ENCODE measurements at places on chromosomes 5 and 9.

GRCh38 chr5:98709681-98710080 lies 63.8 kb upstream of the RGMB start:
- no peak for DNase-seq
- H3K27ac ChIP-seq: no peak overlapping the region
- no peaks in the 10 kb centered on the region for H3K36me3 ChIP-seq
- no peak overlapping the region for H3K4me3 ChIP-seq
- H3K27me3 ChIP-seq: no peaks in the 10 kb centered on the region

DNA sequence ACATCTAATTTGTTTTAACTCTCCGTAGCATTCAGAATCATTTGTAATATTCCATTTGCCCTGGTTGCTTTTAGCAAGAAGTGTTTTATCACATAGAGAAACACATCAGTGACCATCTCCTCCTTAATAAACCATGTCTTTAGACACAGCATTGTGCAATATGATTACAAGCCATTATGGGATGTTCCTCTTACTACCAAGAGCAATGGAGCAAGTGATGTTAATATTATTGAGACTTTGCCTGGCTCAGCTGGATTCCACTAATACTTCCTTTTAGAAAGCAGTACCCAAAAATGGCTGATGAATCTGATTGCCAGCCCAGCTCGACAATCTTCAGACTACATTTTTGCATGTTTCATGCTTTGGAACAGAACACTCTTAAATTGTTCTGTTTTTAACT lies 364.2 kb downstream of the OSTF1 start:
- no peak for DNase-seq
- H3K4me3 ChIP-seq: no peak overlapping the region
- H3K27me3 ChIP-seq: no peaks in the 10 kb centered on the region
- H3K27ac ChIP-seq: no peak overlapping the region

- H3K4me1 ChIP-seq: peaks cover 19% of the 10 kb centered on the region
- H3K36me3 ChIP-seq: no peaks in the 10 kb centered on the region
- H3K4me3 ChIP-seq: no peak overlapping the region
- H3K27ac ChIP-seq: peak overlapping the region; percentile 67
- H3K27me3 ChIP-seq: no peaks in the 10 kb centered on the region
These were observed 125.1 kb downstream of the SUSD1 start for GRCh38 chr9:112049811-112050516.

GRCh38 chr9:95506678-95507463 lies 9.9 kb downstream of the PTCH1 start:
- H3K4me3 ChIP-seq: peak overlapping the region; percentile 98
- H3K27ac ChIP-seq: peak overlapping the region; percentile 99
- peak; percentile 48 for DNase-seq
- peaks cover 8% of the 10 kb centered on the region for H3K4me1 ChIP-seq

- H3K36me3 ChIP-seq: no peaks in the 10 kb centered on the region
- H3K4me1 ChIP-seq: no peaks in the 10 kb centered on the region
- H3K4me3 ChIP-seq: no peak overlapping the region
- DNase-seq: no peak
- H3K27me3 ChIP-seq: no peaks in the 10 kb centered on the region
These were observed 115.1 kb upstream of the SHB start for GRCh38 chr9:38183994-38184568.

DNA sequence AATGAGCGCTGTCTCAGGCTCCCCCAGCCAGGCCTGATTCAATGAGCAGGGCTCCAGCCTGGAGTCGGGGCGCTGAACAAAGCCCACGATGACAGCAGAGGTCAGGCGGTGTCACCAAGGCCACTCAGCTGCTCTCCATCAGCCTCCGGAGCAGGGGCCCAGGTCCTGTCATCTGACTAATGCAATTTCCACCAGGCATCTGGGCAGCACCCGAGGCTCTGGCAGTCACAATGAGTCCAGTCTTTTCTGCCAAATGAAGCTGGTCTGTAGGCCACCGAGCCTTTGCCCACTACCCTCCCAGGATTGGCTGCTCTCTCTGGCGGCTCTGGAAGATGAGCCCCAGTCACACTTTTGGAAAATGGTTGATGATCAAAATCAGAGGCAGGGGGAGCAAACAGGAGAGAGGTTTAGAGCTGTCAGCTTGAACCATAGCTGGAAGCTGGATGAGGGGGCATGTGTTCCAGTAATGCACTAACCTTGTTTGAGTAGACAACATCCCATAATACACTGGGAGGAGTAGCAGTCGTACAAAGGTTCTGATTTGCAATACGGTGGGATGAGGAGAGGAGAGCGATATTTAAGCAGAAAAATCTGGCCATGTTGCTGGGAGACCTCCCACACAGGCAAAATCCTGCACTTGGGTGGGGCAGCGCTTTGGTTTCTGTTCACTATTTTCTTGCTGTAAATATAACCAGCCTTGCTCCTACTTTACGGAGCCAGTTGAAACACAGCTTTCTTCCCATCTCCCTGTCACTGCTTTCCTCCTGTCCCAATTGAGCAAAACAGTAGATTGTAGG lies 306.4 kb upstream of the PANK3 start:
- H3K27me3 ChIP-seq: no peaks in the 10 kb centered on the region
- H3K36me3 ChIP-seq: no peaks in the 10 kb centered on the region
- H3K4me1 ChIP-seq: peaks cover 56% of the 10 kb centered on the region
- H3K27ac ChIP-seq: peak overlapping the region; percentile 73
- no peak for DNase-seq

DNA sequence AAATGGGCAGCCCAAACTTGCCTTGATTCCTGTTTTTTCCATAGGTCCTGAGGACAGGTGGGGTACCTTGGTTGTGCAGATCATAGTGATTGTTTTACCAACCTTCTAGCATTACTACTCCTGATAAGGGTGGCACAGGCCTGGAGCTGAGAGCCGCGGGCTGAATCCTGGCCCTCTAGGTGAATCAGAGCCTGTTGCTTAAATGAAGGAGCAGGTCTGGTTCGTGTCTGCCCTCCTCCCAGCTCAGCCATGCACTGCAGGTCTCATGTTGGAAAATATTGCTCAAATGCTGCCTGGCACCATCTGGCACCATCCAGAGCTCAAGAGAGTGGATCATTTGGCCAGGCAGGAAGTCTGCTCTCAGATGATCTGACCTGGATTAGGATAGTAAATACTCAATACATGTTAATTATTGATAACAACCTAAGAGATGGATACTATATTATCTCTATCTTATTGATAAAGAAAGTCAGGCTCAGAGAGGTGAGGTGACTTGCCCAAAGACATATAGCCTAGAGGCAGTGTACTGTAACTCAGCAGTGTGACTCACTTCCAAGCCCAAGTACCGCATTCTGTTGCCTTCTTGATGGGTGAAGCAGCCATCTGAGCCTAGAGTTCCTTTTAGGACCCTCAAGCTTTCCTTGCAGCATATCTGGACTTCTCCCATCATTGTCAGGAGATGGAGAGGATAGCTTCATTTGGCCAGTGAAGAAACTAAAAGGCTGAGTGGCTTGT lies 104.3 kb upstream of the PITX1 start:
- peak; percentile 53 for DNase-seq
- H3K27me3 ChIP-seq: no peaks in the 10 kb centered on the region
- H3K4me1 ChIP-seq: peaks cover 38% of the 10 kb centered on the region
- H3K36me3 ChIP-seq: no peaks in the 10 kb centered on the region
- no peak overlapping the region for H3K4me3 ChIP-seq

GRCh38 chr5:42677156-42677842 lies 79.3 kb upstream of the CCDC152 start:
- no peaks in the 10 kb centered on the region for H3K36me3 ChIP-seq
- H3K27me3 ChIP-seq: no peaks in the 10 kb centered on the region
- H3K27ac ChIP-seq: no peak overlapping the region

DNA sequence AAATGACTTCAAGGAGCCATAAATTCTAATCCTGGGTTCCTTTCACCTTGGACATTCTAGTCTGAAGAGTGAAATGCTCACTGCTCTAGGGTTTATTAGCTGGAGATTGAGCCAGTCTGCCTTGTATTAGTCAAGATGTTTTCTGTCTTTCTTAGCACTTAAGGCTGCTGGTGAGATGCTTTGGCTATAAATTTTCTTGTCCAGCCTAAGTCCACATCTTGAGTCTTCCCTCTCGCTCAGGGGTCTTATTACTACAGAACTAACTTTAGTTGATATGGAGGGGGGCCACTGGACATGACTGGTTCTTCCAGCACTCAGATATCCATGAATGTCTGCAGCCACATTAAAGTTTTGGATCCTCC lies 316.4 kb downstream of the ARHGAP26 start:
- H3K27me3 ChIP-seq: no peaks in the 10 kb centered on the region
- no peaks in the 10 kb centered on the region for H3K36me3 ChIP-seq
- H3K4me1 ChIP-seq: peaks cover 23% of the 10 kb centered on the region
- no peak overlapping the region for H3K4me3 ChIP-seq
- H3K27ac ChIP-seq: no peak overlapping the region

DNA sequence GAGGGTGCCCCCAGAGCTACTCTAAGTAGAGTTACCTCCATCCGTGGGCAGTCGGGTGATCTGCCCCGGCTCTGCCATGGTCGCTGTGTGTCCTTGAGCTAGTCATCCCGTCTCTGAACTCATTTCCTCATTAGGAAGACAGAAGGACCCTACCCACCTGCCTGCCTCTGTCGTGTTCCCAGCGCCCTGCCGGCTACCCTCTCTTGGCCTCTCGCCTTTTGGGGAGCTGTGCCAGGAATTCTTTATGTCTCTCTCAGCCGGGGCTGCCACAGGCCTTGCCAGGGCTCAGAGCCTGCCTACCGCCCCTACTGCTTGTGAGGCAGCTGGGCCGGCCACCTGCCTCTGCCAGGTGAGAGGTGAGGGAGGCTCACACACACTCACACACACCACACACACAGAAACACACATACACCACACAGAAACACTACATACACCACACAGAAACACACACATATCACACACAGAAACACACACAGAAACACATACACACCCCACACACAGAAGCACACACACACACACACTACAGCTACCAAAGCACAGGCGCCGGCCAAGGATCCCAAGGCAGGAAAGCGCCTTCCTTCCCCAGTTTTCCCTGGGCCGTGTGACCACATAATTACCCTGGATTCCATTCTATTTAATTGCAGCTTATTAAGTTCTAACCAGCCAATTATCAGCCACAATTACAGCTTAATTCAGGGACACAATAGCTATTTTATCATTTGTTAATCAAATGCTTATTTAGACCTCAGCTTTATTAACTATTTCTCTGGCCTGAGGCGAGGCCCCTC lies 41.7 kb downstream of the UNC5A start:
- H3K4me3 ChIP-seq: no peak overlapping the region
- H3K27me3 ChIP-seq: no peaks in the 10 kb centered on the region
- no peak for DNase-seq

GRCh38 chr9:20319241-20319640 lies 303.1 kb downstream of the MLLT3 start:
- H3K36me3 ChIP-seq: no peaks in the 10 kb centered on the region
- no peaks in the 10 kb centered on the region for H3K27me3 ChIP-seq
- H3K27ac ChIP-seq: peak overlapping the region; percentile 53
- H3K4me1 ChIP-seq: peaks cover 22% of the 10 kb centered on the region
- no peak overlapping the region for H3K4me3 ChIP-seq

DNA sequence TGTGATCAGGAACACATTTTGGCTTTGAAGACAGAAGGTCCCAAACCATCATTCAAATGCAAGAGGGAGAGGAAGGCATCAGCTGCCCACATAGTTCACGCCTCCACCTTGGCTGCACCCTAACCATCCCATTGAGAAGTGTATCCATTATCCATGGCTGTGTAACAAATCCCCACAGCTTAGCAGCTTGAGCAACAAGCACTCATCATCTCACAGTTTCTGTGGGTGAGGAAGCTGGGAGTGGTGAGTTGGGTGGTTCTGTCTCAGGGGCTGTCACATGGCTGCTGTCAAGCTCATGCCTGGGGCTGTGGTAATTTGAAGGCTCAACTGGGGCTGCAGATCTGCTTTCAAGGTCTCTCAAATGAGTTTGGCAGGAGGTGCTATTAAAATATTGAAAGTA lies 23.0 kb upstream of the CEP72 start:
- H3K4me3 ChIP-seq: no peak overlapping the region
- no peaks in the 10 kb centered on the region for H3K36me3 ChIP-seq
- DNase-seq: no peak
- no peaks in the 10 kb centered on the region for H3K27me3 ChIP-seq

DNA sequence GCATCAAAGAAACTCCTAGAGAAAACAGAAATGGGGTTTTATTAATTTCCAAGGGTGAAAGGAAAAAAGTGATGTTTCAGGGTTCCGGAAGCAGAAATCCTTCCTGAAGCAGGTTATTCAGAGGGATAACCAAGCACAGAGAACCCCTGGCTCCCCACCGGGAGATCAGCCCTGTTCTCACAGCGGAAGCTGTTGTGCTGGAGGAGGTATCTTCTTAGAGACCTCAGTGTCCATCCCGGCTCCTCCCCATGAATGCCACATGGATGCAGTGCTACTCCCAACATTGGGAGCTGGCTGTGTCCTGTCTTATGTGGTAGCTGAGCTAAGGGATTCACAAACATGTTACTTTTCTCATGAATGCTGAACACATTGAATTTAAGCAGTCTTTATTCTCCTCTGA lies 80.9 kb upstream of the IRX2 start:
- H3K4me1 ChIP-seq: no peaks in the 10 kb centered on the region
- no peak overlapping the region for H3K27ac ChIP-seq
- H3K27me3 ChIP-seq: peaks cover 15% of the 10 kb centered on the region
- no peak overlapping the region for H3K4me3 ChIP-seq

- no peaks in the 10 kb centered on the region for H3K27me3 ChIP-seq
- no peak overlapping the region for H3K4me3 ChIP-seq
- H3K4me1 ChIP-seq: no peaks in the 10 kb centered on the region
- DNase-seq: no peak
These were observed 1412.1 kb downstream of the EFNA5 start for GRCh38 chr5:106258591-106259125.

DNA sequence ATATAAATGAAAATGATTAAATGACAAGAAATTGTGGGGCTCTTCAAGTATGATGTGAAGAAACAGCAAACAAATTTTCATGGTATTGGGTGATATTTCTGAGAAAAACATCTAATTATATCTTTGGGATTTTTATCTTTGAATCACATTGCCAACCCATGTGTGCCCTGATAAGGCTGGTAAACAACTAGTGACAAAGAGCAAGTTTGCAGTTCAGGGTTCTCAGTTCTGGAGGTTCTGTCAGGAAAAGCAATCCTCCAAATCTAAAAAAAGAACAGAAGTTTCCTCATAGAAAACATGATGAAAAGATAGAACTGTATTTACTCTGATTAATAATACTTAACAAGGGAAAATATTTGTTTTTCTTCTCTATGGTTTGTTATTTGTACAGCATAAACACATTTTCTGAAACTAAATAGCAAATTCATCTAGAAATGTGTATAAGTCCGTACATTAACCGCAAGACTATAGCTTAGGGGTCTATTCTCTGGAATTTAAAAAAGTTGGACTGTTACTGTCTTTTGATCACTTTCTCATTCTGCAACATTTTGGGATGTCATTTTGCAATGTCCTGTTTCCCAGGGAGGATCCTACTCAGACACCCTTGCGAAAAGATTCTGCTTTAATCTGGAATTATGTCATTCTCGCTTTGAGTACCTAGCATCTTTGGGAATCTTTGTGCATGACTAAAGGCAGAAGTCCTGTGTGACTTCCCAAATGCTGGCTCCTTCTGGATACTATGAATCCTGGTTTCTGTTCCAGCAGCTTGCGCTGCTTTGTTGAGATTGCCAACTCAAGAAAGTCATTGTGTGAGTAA lies 308.5 kb downstream of the ADGRV1 start:
- no peak overlapping the region for H3K4me3 ChIP-seq
- no peaks in the 10 kb centered on the region for H3K36me3 ChIP-seq
- no peak for DNase-seq
- peak overlapping the region; percentile 11 for H3K27ac ChIP-seq
- H3K4me1 ChIP-seq: no peaks in the 10 kb centered on the region

GRCh38 chr9:107994648-107995047 lies 505.1 kb upstream of the KLF4 start:
- H3K4me3 ChIP-seq: no peak overlapping the region
- H3K27ac ChIP-seq: no peak overlapping the region
- DNase-seq: no peak

Measured in hepatocyte (in vitro differentiated cells).